ENCODE measurements at places on chromosomes 3 and 15.

DNA sequence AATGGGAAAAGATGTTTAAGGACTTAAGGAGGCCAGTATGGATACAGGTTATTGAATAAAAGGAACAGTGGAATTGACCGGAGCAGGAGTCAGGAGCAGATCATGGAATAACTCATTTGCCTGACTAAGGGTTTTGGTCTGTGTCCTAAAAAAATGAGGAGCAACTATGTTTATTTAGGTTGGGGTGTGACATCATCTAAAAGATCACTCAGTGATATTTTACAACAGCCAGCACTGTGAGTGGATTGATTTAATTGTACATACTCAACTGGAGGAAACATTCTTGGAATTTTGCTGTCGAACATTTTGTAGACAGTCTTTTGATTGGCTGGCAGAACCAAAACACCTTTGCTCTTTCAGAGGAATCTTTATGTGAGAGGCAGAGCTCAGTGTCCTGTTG is 348.6 kb upstream of the CDIN1 start:
- DNase-seq, result no peak

GRCh38 chr3:51588724-51589123 is 50.2 kb downstream of the RAD54L2 start:
- DNase-seq, result no peak

GRCh38 chr3:148235566-148235965 is 462.1 kb upstream of the AGTR1 start:
- DNase-seq, result no peak

DNA sequence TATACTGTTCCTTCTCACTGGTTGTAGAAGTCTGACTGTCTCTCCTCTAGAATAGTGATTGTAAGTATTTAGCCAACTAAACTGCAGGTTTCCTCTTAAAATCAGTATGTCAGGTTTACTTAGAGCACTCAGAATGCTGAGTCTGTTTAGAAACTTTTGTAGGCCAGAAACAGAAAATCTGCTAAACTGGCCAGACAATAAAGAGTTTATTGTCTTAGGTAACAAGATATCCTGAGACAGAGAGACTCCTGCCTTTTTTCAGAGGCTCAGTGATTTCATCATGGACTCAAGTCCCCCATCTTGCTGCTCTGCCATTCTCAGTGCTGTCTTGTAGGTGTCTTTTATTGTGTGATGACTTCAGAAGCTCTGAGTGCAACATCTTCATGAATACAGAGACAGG is 279.0 kb downstream of the MFSD1 start:
- no peak for DNase-seq

DNA sequence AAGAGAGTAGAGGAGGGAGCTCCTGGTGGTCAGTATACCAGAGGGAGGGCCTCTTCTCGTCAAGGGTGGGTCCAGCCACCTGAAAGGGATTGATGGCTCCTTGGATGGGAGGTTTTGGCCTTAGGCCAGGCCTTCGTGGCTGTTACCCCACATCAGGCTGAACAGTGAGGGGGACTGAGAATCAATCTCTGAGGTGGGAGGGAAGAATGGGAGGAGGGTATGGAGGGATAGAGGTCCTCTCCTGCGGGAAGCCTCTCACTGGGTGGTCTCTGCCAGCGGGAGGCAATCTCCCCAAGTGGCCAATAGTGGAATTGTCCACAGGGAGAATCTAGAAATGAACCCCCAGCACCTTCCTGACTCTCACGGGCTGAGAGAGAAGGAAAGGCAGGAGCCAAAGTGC is 53.5 kb downstream of the BSN start:
- no peak for DNase-seq

DNA sequence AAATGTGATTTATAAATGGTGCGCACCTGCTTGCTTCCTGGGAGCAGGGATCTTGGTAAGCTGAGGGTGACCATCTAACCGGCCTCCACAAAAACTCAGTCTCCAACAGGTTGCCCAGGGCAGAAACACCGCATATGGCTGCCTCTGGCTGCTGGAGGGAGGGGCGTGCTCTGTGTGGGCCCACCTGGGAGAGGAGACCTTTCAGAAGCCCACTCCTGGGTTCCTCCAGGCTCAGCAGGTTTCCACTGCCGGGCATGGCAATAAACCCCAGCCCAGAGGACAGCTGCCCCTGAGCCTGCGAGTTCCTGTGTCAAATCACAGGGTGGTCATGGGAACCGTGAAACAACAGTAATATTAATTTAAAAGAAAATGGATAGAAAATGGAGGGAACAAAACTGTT is 85.6 kb downstream of the OCA2 start:
- no peak for DNase-seq

DNA sequence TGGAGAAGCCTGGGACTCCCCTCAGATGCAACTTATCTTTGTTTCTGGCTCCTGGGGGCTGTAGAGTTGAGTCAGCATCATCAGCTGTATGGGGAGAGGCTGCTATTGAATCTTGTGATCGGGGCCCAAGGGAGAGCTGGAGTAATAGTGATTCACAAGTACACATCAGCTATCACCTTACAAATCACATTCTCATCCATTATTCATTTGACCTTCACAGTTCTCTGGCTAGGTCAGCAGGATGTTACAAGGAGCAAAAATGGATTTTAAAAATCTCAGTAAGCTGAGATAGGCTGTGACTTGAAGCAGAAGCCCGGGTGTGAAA is 175.0 kb downstream of the OPA1 start:
- DNase-seq, result no peak

DNA sequence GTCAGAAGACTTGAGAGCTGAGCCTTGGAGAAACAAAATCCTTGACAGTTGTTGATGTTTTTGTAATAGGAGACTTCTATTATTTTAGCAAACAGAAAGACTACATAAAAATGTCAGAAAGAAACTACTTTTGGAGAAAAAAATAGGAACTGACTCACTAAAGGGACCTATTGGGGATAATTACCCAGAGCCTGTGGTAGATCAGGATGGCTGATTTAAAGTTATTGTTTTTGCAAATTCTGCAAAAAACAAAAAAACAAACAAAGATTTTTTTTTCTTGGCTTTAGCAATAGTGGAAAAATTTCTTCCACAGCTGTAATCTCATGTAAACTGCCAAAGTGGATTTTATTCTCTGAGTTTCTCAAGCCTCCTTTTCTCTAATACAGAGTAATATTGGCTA is 101.5 kb upstream of the SATB1 start:
- DNase-seq, result no peak

GRCh38 chr3:36874424-36874823 is 70.4 kb downstream of the TRANK1 start:
- no peak for DNase-seq

DNA sequence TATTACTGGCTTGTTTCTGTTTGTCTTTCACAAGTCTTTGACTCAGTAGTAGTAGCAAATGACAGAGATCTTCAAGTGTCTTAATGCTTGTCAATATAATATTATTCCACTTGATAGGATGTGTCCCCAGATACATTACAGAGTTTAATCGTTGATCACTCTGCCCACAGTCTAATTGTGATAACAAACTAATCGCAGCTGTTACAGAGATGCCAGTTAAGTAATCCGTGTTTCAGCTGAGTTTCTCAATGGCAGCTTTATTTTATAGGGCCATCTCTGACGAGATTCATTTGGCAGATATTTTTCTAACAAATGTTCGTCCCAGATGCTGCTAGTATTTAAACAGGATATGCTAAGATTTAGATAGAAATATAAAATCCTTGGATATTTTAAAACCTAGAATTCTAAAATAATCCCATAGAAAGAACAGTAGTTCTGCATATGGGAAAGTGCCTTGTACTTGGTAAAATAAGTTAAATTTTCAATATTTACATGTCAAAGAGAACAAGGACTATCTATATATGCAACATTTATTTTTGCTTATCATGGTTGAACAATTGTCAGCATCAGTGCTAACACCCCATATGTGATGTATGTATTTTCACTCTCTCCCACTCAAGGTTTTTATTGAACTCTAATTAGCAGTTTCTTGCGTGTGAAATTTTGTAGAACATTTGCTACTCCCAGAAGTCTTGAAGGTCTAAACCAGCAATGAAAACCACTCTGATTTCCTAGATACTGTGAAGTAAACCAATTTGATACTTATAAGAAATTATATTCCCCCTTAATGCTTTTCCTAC is 185.5 kb downstream of the MBNL1 start:
- DNase-seq, result no peak

GRCh38 chr15:77599357-77599756 is 33.4 kb downstream of the LINGO1 start:
- DNase-seq, result no peak

DNA sequence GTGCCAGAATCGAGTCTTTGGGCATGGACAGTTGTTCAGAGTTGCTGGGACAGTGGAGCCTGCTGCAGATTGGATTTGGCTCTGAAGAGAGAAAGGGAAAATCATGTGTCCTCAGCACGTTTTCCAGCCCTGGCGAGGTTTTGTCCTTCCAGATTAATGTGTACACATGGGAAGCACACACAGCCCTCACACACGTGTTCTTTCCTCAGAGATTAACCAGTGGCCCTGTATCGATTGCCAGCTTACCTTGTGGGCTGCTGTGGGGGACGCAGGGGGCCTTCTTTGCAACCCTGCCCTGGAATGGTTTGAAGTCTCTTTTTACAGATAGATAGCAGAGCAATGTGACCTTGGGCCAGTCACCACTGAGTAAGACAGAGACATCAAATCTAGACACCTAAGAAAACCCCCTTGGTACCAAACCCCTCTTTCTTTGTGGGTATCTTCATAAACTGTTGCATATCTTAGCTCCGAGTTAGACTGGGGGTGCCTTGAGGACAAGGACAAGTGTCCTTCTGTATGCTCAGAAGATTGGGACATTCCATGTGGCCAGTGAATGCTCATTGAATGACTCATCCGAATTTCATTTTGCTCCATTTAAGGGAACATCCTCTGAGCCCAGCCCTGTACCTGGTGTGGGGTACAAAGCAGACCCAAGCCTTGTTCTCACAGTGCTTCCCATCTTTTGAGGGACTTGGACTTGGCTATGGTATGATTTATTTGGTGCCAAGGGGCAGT is 48.0 kb downstream of the SMAD6 start:
- DNase-seq, result no peak

DNA sequence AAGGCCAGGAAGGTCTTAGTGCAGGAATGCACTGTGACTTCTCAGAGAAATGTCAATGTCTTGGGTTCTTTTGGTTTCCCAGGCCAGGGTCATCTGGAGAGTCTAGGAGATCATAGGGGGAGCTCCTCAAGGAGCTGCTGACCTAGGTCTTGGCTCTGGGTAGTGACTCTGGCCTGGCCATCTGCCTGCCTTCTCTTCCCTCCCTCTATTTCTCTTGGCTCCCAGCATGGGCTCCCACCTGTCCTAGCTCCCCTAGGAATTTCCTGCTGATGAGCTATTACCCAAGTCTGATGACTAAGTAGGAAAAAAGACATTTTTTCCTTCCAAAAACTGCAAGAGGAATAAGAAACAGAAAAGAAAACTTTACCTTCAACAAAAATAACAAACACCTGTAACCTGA is 57.4 kb downstream of the BSN start:
- no peak for DNase-seq

GRCh38 chr3:17132286-17133115 is 247.7 kb downstream of the PLCL2 start:
- DNase-seq, result no peak

DNA sequence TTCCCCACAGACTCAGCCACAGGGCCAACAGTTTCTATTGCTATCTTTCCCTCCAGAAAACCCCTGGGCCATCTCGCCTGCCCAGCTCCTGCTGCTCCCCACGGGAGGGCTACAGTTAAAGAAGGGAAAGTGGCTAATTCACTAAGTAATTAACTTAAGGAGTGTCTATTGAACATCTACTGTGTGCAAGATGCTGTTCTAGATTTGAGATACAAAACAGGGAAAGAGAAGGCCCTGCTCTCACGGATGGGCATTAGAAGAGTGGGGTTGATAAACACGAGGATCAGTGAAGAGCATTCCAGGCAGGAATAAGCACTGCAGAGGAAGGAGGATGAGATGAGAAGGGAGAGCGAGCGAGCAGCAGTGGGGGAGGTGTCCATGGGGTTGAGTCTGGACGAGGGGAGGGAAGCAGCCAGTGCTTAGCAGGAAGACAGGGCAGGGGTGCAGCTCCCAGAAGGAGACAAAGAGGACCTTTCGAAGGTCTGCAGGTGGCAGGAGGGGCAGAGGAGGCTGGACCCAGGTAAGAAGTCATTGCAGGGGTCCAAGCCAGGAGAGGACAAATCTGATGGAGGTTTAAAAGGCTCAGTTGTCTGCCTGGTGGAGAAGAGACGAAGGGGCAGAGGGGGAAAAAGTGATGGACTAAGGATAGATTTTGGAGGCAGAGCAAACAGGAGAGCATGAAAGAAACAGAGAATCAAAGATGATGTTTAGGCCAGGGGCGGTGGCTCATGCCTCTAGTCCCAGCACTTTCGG is 64.7 kb downstream of the KLF15 start:
- DNase-seq, result no peak

DNA sequence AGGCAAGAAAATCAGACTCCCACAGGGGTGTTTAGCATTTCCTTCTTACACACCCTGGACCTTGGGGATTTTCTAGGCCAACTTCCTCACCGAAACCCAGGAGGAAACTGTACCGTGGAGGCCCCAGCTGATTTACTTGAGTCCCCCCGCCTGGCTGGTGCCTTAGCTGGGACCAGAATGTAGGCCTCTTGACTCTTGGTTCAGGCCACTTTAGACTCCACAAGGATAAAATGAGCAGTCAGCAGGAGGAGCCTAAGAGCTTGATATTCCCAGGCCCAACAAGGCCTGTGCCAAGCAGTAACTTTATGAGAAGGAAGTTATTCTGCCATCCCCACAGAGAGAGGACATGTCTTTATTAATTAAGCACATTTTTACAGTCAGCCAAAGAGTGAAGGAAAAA is 4.6 kb upstream of the APBA2 start:
- no peak for DNase-seq

DNA sequence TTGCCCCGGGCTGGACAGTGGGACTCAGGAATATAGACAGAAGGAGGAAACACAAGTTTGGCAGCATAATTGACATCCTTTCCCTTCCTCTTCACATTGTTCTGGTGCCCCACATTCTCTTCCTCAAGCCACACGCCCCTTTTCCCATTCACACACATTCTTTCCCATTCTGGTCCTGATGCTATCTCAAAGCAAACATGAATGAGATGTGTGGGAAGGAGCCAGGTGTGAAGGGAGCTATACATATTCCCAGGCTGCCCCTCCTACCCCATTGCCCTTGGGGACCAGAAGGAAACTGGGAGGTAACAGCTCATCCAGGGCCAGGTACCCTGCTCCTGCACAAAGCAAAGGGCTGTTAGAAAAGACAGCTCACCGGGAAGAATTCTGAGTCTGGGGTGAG is 23.4 kb upstream of the CLK3 start:
- no peak for DNase-seq

- no peak for DNase-seq
Observed at GRCh38 chr3:16286161-16286560, 21.1 kb downstream of the OXNAD1 start.

- no peak for DNase-seq
Observed at GRCh38 chr3:187986514-187986934, 167.4 kb upstream of the LPP start.

GRCh38 chr3:40404591-40405198 is 17.7 kb downstream of the ENTPD3 start:
- DNase-seq, result no peak

- DNase-seq, result no peak
Observed at GRCh38 chr15:53918180-53919079, 59.8 kb upstream of the UNC13C start.

DNA sequence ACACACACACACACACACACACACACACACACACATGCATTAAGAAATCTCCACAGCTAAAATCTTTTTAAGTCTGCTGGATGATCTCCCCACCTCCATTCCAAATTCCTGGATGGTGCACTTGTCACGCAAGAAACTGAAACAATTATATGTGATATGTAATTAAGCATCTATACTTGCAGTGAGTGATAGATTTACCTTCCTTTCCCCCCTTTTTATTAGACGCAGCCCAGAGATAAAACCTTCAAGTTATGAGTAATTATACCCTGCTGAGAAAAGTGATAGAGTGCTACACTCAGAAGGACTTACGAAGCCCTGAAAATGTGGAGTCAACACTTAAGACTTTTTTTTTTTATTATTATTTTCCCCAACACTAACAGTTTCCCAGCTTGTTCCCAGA is 255.2 kb downstream of the LSAMP start:
- DNase-seq, result no peak

Data from hematopoietic multipotent progenitor cell treated with erythropoietin and hydrocortisone succinate and interleukin-3 and kit ligand, for 15 days (in vitro differentiated cells).